ENCODE measurements at places on chromosomes 7 and 10.

DNA sequence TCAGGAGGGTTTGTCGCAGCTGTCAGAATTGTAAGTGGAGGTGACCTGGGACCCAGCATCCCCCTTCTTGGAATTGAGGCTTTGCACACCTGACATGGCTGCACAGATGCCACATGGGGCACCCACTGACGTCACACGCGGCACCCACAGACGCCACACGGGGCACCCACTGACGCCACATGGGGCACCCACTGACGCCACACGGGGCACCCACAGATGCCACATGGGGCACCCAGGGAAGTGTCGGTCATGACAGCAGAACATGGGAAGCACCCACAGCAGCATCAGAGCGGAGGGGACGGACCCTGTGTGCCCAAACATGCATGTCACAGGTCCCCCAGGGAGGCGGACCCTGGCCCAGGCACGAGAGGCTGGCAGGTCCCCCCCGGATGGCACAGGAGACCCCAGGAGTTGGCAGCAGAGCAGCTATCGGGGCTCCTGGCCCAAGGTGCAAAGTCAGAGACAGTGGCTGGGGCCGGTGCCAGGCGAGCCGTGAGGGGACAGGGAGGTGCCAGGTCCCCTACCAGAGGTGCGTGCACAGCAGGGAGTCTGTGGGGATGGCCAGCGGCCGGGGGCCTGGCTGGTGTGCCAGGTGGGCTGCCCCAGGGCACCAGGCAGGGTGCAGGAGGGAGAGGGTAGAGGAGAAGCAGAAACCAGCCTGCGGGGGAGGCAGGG, 21.1 kb downstream of the KNDC1 start:
- no peak for DNase-seq

GRCh38 chr10:107166403-107166802, 1.9 kb upstream of the SORCS1 start:
- DNase-seq = no peak

- no peak for DNase-seq
These were observed 3.0 kb downstream of the UCMA start for GRCh38 chr10:13231190-13231589.

GRCh38 chr10:91123261-91123660, 97.2 kb upstream of the PCGF5 start:
- no peak for DNase-seq

DNA sequence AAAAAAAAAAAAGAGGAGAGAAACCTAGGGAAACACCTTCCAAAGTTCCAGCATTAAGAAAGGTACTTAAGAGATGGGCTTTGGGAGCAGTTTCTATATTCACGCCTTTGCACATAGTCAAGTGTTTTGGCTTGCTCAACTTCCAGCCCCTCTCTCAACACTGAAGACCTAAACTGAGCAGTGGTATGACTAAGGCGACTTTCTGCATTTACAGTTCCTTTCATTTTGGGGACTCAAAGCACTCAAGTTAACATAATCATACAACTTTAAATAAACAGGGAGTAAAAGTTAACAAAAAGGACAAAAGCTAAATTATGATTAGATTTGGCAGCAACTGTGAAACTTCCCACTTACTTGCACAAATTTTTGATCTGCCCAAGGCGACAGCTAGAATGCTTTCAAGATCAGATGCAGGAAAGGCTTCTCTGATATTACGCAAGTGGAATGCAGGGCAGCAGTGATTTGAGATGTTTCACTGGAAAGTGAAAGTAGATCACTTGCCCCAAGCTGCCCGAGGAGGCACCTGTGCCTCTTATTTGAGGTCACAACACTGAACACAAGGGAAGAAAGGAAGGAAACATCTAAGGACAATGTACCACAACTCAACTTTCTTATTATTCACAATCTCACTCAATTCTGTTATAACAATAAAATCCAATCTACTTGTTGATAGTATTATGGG, 199.5 kb downstream of the SKAP2 start:
- DNase-seq = no peak

GRCh38 chr7:27149842-27150567, 2.4 kb downstream of the HOXA3 start:
- peak; percentile 52 for DNase-seq

- DNase-seq = peak; percentile 13
These were observed 134.9 kb downstream of the RAMP3 start for GRCh38 chr7:45292481-45292880.

GRCh38 chr7:101595246-101595645, 33.9 kb downstream of the MYL10 start:
- no peak for DNase-seq

DNA sequence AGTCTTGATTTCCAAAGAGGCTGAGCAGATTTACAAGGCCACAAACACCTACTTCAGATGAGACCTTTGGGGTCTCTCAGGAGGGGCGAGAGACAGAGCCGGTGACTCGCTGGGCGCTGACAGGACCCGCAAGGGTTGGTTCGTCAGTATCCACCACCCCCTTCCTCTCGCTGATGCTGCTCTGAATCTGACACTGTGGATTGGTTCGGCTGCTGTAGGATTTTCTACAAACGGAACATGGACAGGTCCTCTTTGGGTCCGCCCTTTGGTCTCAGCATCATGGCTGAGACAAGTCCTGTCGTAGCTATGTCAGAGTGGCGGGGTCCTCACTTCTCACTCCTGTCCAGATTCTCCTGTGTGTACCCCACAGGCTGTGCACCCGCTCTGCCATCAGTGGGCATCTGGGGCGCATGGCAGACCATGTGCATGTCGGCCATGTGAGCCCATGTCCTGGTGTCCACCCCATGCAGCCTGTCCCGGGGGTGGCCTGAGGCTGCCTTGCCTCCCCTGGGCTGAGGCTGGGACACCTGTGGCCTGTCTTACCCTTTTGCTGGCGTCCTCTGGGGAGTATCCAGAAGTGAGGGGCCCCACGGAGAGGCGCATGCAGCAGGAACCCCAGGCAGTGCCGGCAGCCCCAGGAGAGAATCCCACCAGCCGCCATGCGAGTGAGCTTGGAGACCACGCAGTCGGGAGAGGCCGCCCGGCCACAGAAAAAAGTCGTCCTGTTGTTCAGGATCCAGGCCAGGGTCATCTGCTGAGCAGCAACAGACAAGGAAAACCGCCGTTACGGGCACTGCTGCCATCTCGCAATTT, 21.6 kb upstream of the FAM20C start:
- DNase-seq = no peak

- no peak for DNase-seq
These were observed 200.7 kb upstream of the AHR start for GRCh38 chr7:17097668-17098297.

- DNase-seq = no peak
These were observed 87.5 kb downstream of the FAM204A start for GRCh38 chr10:118254654-118255053.

DNA sequence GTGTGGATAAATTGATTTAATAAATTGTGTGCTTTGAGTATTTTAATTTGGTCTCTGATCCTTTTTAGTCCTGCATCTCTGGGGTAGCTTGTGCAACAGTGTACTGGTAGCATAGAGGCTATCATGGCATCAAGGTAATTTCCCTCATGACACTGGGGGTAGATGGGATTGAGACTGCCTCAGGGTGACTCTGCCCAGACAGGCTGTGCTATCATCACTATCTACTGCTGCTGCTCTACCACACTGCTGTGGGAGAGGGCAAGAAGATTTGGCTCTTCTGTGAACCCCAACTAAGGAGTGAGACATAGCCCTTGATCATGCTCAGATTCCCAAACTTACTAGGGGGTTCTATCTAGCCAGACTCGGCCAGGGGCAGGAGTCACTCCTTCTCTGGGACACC, 43.6 kb upstream of the JAZF1 start:
- no peak for DNase-seq

All from NCI-H345 (cell line).